ENCODE measurements at places on chromosomes 7 and 10. TPM values are rescaled to one million over a fixed set of nuclear protein-coding genes. Genes with fewer than 3 reads are reported as not detected.

DNA sequence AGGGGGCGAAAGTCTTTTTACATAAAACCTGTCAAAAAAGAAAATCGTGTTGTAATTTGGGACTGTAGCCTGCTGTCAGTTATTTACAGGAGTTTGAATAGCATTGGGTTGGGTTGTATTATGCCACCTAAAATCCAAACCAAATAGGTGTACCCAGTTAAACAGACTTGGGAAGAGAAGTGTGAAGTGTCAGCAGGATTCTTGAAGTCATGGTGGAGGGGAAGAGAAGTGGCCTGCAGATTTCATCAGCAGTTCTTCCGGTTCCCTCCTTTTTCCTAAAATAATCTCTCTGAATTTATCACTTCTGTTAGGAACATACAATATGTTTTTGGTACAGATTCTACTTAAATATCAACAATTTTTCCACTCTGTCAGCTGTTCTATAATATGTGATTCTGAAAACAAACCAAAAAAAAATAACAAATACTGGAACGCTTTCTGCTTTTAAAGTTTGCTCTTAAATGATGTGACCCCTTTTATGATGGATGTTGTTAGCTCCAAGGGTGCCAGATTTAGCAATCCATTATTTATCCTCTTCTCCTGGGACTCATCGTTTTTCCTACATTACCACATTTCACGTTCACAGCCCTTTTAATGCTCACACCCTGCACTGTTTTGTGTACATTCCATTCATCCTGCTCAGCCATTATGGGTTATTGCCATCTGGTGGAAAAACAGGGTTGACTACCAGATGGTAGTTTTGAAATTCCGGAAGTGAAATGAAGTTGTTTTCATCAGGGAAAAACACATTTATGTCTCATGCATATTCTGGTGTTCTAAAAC is 18.7 kb upstream of the ARHGAP12 start:
- H3K4me1 ChIP-seq = peaks cover 37% of the 10 kb centered on the region
- peak overlapping the region; percentile 39 for H3K4me3 ChIP-seq
- no peak for DNase-seq
- no peaks in the 10 kb centered on the region for H3K27me3 ChIP-seq
- peak overlapping the region; percentile 76 for H3K27ac ChIP-seq
- H3K36me3 ChIP-seq = no peaks in the 10 kb centered on the region

- no peak overlapping the region for H3K4me3 ChIP-seq
- no peak overlapping the region for H3K27ac ChIP-seq
- no peaks in the 10 kb centered on the region for H3K36me3 ChIP-seq
- no peaks in the 10 kb centered on the region for H3K4me1 ChIP-seq
- DNase-seq = no peak
- H3K27me3 ChIP-seq = no peaks in the 10 kb centered on the region
Observed at GRCh38 chr7:126398285-126398684, 854.5 kb downstream of the GRM8 start.

GRCh38 chr10:20970708-20971107 is 73.6 kb upstream of the NEBL start:
- no peaks in the 10 kb centered on the region for H3K36me3 ChIP-seq
- H3K4me3 ChIP-seq = no peak overlapping the region
- H3K27ac ChIP-seq = no peak overlapping the region
- no peaks in the 10 kb centered on the region for H3K4me1 ChIP-seq
- H3K27me3 ChIP-seq = no peaks in the 10 kb centered on the region
- DNase-seq = no peak

DNA sequence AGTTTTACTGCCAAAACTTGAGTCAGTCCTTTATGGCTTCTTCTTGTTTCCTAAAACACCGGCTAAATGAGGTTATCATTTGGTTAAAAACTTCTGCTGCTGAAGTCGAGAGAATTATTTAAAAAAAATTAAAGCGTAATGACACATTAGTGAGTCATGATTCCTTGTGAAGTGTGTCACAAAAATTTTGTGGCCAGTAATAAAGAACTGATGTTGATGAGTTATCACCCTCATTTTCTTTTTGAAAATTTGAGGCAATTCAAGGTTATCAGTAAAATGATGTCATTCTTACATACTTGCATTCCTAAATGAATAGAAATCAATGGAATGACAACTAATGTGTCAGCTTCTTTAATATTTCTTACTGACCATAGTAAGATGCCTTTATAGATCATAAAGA is 427.4 kb downstream of the SORCS3 start:
- H3K4me1 ChIP-seq = no peaks in the 10 kb centered on the region
- no peak overlapping the region for H3K27ac ChIP-seq
- H3K27me3 ChIP-seq = no peaks in the 10 kb centered on the region
- no peaks in the 10 kb centered on the region for H3K36me3 ChIP-seq
- DNase-seq = no peak

- H3K27ac ChIP-seq = no peak overlapping the region
- no peak for DNase-seq
- no peak overlapping the region for H3K4me3 ChIP-seq
- no peaks in the 10 kb centered on the region for H3K36me3 ChIP-seq
- no peaks in the 10 kb centered on the region for H3K27me3 ChIP-seq
Observed at GRCh38 chr7:47852330-47853245, 95.7 kb downstream of the PKD1L1 start.

- no peak overlapping the region for H3K4me3 ChIP-seq
- H3K4me1 ChIP-seq = no peaks in the 10 kb centered on the region
- H3K27ac ChIP-seq = no peak overlapping the region
Observed at GRCh38 chr7:154871507-154871906, 131.4 kb downstream of the PAXIP1 start.

- peak overlapping the region; percentile 74 for H3K27ac ChIP-seq
- H3K27me3 ChIP-seq = no peaks in the 10 kb centered on the region
- H3K4me3 ChIP-seq = peak overlapping the region; percentile 21
- peaks cover 90% of the 10 kb centered on the region for H3K4me1 ChIP-seq
- no peak for DNase-seq
Observed at GRCh38 chr10:29691564-29692072, 56.8 kb upstream of the SVIL start.

DNA sequence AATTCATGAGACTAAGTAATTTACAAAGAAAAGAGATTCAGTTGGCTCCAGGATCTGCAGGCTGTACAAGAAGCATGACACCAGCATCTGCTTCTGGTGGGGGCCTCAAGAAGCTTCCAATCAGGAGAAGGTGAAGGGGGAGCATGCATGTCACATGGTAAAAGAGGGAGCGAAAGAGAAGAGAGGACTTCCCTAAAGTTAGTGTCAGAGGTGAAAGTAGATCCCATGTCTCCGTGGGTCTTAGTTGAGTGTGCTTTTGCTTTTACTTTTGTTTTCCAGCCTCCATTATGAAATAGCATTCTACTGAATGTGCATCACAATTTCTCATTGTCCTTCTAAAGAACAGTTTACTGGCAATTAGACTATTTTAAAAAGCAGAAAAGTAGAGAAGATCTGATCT is 213.6 kb upstream of the FZD1 start:
- H3K27me3 ChIP-seq = no peaks in the 10 kb centered on the region
- no peak for DNase-seq

DNA sequence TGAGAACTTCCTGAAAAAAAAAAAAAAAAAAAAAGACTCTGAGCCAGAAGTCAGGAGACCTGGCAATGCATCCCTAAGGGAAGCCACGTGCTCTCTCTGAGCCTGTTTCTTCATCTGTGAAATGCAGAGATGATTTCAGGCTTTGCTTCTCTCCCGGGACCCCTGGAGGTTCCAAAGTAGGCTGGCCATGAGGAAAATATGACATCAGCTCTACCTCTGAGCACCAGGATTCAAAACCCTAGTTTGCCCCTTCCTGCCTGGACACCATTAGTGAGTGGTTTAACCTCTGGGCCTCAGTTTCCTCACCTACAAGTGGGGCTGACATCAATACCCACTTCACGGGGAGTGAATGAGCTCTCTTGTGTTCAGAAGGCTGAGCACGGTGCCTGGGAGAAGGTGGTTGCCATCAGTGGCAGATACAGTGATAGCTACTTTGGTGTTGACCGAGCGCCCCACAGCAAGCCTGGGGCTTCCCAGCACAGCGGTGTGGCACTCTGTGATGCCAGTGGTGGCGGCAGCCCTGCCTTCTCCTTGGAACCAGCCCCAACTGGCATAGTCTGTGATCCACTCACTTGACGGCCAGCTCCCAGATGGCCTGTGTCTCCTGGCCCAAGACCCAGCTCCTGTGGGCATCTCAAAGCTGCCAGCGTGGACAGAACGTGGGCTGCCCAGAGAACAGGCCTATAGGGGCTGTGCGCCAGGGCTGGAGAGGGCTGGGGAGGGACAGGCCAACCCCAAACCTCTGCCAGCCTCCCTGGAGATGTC is 153.1 kb upstream of the UNC5B start:
- no peak overlapping the region for H3K4me3 ChIP-seq
- no peaks in the 10 kb centered on the region for H3K4me1 ChIP-seq
- H3K27ac ChIP-seq = no peak overlapping the region
- H3K27me3 ChIP-seq = no peaks in the 10 kb centered on the region
- no peaks in the 10 kb centered on the region for H3K36me3 ChIP-seq

- H3K27me3 ChIP-seq = no peaks in the 10 kb centered on the region
- no peak overlapping the region for H3K4me3 ChIP-seq
- no peaks in the 10 kb centered on the region for H3K36me3 ChIP-seq
Observed at GRCh38 chr7:78226059-78226719, 427.6 kb downstream of the PHTF2 start.

GRCh38 chr10:62244785-62245467 is 23.7 kb downstream of the RTKN2 start:
- no peaks in the 10 kb centered on the region for H3K36me3 ChIP-seq
- peaks cover 21% of the 10 kb centered on the region for H3K4me1 ChIP-seq
- H3K27ac ChIP-seq = no peak overlapping the region
- H3K4me3 ChIP-seq = no peak overlapping the region
- no peaks in the 10 kb centered on the region for H3K27me3 ChIP-seq

GRCh38 chr7:138865843-138866242 is 67.8 kb upstream of the ATP6V0A4 start:
- no peak overlapping the region for H3K4me3 ChIP-seq
- peaks cover 33% of the 10 kb centered on the region for H3K36me3 ChIP-seq

- H3K27me3 ChIP-seq = no peaks in the 10 kb centered on the region
- no peaks in the 10 kb centered on the region for H3K4me1 ChIP-seq
- H3K36me3 ChIP-seq = no peaks in the 10 kb centered on the region
- H3K27ac ChIP-seq = no peak overlapping the region
- no peak for DNase-seq
- H3K4me3 ChIP-seq = no peak overlapping the region
Observed at GRCh38 chr7:135349746-135350145, 116.1 kb downstream of the STRA8 start.

DNA sequence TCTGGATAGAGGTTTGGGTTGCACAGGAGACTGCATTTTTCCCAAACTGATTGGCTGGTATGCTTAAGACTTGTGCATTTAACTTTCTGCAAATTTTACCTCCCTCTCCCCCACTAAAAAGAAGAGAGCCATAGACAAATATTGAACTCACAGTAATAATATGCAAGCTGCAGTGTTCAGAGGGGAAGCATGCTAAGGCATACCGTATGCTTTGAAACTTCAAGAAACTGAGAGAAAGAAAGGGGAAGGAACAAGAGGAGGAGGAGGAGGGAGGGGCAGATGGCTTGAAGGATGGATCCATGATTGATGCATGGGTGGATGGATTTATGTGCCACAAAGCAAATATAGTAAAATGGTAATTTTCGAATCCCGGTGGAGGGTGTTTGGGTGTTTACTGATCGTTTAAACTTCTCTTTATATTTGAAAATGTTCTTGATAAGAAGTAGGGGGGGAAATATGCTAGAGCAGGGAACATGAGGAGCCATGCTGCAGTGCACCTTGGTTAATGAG is 7.8 kb upstream of the KLF6 start:
- peak; percentile 26 for DNase-seq
- no peaks in the 10 kb centered on the region for H3K27me3 ChIP-seq
- no peaks in the 10 kb centered on the region for H3K4me1 ChIP-seq
- H3K4me3 ChIP-seq = no peak overlapping the region

DNA sequence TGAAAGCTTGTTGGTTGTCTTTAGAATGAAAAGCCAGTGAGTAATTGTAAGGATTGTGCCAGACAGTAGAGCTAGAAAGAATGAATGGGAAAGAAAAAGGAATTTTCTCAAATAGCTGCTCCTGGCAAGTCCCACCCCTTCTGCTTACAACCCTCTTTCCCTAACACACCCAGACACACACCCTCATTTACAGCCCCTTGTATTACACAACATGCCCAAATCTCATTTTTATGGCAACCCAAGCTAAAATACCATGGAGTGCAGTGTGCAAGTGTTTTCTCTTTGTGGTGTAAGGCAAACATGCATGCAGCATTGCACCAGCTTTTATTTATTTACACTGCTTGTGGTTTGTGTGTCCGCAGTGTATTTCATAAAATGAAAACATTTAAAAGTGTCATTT is 1.5 kb downstream of the PRKAR2B start:
- no peaks in the 10 kb centered on the region for H3K27me3 ChIP-seq
- peak overlapping the region; percentile 91 for H3K4me3 ChIP-seq
- peaks cover 47% of the 10 kb centered on the region for H3K4me1 ChIP-seq

- H3K4me1 ChIP-seq = no peaks in the 10 kb centered on the region
- H3K36me3 ChIP-seq = no peaks in the 10 kb centered on the region
- no peak for DNase-seq
- no peak overlapping the region for H3K27ac ChIP-seq
Observed at GRCh38 chr10:11409357-11409756, 202.1 kb downstream of the USP6NL start.

DNA sequence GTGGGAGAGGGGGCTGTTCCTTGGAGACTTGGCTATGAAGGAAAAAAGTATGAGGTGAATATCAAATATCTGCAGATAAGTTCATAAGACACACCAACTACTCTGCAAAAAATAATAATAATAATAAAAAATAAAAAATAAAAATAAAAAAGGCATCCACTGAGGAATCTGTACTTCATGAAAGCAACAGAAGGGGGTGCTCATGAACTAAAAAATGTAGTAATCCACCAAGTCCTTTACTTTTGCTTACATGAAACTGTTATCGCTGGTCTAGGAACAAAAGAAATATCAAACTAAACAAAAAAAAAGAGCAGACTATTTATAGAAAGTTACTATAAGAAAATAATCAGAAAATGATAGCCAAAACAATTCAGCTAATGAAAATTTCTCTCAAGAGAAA is 579.0 kb downstream of the PHTF2 start:
- no peak overlapping the region for H3K4me3 ChIP-seq
- no peak overlapping the region for H3K27ac ChIP-seq
- DNase-seq = no peak
- H3K4me1 ChIP-seq = no peaks in the 10 kb centered on the region
- H3K27me3 ChIP-seq = no peaks in the 10 kb centered on the region

DNA sequence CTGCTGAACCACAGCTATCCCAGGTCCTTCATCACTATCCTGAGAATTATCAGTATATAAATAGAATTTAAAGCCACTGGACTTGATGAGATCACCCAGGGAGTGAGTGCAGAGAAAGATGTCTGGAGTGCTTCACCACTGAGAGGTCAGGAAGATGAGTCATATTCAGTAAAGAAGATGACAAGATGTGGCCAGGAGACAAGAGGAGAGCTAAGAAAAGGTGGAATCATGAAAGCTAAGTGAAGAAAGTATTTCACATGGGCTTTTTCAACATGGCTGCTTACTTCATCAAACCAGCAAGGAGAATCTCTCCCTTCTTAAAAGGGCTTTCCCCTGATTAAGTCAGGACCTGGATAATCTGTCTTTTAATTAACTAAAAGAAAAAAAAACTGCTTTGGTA is 9.1 kb upstream of the PRKAR2B start:
- no peaks in the 10 kb centered on the region for H3K36me3 ChIP-seq
- no peak for DNase-seq
- H3K4me3 ChIP-seq = no peak overlapping the region

- no peak overlapping the region for H3K27ac ChIP-seq
- H3K27me3 ChIP-seq = no peaks in the 10 kb centered on the region
- no peak overlapping the region for H3K4me3 ChIP-seq
Observed at GRCh38 chr7:129550693-129551360, 48.5 kb downstream of the SMKR1 start.

CYP3A7 gene
- total RNA-seq = not detected

FOXI2 gene
- 0.17 TPM for total RNA-seq

ENTPD1 gene
- 32.4 TPM for total RNA-seq

PLPP4 gene
- 1.7 TPM for total RNA-seq

SHH gene
- total RNA-seq = not detected

GHRHR gene
- total RNA-seq = not detected

ADRB1 gene
- 4.2 TPM for total RNA-seq

WNT8B gene
- total RNA-seq = not detected

ELAPOR2 gene
- 20.7 TPM for total RNA-seq

ITPRID1 gene
- total RNA-seq = not detected

Data from esophagus muscularis mucosa (tissue), 4 donors.